ENCODE measurements at places on chromosomes 11 and 22. TPM values are rescaled to one million over a fixed set of nuclear protein-coding genes. Genes with fewer than 3 reads are reported as not detected.

The B4GALNT4 gene
- polyA plus RNA-seq = 3.5 TPM

The DNAJB13 gene
- 0.06 TPM for polyA plus RNA-seq

The GAB4 gene
- not detected for polyA plus RNA-seq

The TENM4 gene
- polyA plus RNA-seq = 0.20 TPM

The THY1 gene
- polyA plus RNA-seq = 6.1 TPM

The HBG2 gene
- polyA plus RNA-seq = 4.2 TPM

The ADAMTS8 gene
- 0.30 TPM for polyA plus RNA-seq

The STK33 gene
- polyA plus RNA-seq = 4.7 TPM
